ENCODE measurements at places on chromosomes 1 and 21.

DNA sequence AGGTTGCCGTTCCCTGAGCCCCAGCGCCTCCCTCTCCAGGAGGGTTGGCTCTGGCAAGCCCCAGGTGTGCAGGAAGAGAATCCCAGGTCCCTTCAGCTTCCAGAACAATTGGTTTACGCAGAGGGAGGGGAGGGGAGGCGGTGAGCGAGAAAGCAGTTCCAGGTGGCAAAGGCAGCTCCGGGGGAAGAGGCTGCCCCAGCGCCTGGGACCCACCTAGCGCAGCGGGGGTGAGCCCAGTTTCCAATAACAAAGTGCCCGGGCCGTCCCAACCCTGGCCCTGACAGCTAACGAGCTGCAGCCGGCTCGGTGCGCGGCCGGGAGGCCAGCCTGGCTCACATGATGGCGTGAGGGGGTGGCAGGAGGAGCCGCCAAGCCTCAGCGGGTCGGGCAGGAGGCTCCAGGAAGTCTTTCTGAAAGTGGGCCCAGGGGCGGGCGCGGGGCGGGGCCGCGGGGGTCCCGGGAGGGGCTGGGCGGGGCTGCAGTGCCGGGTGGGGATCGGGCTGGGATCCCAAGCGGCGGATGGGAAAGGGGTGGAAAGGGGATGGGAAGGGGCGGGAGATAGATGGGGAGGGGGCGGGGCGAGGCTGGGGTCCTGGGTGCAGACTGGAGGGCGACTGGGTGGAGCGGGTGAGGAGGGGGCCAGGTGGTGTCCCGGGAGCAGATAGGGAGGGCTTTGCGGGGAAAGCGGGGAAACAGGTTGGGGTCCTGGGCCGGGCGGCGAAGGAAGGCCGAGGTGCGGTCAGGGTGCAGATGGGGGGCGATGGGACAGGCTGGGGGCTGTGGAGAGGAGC is 22.8 kb downstream of the DHRS3 start:
- no peak for DNase-seq

DNA sequence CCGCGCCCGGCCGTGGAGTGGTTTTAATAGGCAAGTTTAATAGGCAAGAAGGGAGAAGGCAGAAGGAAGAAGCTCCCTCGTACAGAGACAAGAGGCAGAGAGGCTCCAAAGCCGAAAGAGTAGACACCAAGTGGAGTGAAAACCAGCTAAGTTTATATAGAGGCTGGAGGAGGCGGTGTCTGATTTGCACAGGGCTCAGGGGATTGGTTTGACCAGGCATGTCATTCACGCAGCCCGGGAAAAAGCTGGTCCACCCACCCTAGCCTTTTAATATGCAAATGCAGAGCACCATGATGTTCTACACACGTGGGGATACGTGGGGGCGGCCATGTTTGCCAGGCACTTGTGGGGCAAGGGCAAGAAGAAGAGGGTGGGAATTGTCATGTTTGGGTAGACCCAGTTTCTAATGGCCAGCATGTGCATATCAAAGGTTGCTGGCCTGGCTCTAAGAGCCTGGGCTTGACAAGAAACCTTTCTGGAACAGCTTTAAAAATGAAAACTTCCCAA is 18.0 kb upstream of the SOD1 start:
- DNase-seq = no peak

DNA sequence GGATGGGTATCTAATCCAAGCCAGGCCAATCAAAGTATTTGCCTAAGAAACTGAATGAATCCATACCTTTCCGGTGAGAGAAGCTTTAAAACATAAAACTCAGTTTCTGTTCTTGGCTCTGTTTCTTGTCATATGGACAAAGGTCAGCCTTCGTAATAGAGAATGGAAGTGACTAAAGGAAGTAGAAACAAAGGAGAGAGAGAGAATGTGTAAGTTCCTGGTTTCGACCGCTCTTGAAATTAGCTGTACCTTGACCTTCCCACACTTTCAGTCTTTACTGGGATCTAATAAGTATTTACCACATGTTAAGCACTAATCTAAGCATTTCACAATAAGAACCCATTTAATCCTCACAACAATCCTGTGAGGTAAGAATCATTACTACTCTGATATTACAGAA is 19.6 kb upstream of the CLCA4 start:
- DNase-seq = no peak

DNA sequence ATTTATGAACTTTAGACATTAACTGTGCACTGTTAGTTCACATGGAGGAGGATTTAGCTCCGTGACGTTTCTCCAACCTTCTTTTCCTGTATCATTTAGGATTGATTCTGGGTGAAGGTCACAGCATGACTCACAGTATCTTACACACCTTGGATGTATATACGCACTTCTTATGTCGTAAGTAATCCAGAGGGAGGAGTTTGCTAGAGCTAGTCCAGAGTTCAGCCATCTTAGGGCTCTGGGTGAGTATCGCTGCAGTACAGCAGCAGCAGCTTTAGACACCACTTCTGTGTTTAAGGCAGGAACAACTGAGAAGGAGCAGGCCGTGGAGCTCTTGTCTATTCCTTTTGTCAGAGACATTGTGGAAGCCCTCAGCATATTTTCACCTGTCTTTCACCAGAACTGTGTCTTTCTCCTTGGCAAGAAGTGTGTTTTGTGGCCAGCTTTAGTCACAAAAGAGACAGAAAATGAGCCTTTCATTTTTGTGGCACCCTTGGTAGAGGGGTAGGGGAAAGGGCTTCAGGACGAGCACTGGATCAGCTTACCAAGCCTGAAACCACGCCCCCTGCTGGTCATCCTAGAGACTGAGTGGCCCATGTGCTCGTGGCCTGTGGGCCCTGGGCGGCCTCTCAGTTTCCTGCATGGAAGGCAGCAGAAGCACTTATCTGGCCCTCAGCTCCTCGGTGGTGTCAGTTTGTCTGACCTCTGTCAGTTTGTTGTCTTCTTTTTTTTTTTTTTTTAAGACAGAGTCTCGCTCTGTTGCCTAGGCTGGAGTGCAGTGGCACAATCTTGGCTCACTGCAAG is 64.0 kb downstream of the ADARB1 start:
- peak; percentile 52 for DNase-seq

DNA sequence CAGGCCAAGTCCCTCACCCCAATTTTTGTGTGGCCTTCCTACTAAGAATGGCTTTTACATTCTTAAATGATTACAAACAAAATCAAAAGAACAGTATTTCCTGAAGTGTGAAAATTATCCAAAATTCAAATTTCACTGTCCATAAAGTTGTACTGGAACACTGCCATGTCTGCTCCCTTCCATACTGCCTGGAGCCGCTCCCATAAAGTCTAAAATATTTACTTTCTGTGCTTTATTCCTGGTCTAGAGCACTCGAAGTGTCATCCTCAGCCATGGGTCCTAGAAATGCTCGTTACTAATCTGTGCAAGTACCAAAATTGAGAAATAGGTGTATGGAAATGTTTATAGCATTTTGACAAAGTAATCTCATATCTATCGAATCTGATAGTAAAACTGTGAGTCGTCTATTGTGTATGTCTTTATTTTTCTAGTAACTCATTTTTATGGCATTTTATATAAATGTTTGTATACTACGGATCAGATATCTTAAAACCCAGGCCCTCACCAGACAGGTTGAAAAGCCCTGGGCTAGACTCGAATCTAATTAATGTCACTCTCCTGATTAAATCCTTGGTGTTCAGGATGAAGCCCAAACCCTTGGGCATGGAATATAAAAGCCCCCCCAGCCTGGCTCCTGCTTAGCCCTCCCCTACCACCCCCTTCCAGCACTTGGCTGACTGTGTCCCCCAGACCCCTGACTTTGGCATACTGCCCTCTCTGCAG is 4.9 kb downstream of the LBR start:
- DNase-seq = no peak

DNA sequence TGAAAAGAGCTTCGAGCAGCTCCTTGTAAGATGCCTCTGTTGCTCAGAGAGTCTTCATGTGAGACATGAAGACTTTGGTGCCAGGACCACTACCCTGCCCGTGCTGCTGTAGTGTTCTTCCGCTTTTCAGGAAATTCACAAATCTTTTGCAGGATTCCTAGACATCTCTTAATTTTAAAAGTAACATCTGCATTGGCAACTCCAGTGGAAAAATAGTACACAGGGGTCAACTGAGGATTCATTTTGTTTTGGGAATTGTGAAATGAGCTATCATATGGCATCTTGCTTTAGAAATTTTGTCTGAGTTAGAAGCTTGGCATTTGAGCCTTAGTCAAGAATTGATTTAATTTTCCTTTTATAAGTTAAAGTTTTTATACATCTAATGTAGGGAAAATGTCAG is 7.2 kb downstream of the PRDM2 start:
- no peak for DNase-seq

DNA sequence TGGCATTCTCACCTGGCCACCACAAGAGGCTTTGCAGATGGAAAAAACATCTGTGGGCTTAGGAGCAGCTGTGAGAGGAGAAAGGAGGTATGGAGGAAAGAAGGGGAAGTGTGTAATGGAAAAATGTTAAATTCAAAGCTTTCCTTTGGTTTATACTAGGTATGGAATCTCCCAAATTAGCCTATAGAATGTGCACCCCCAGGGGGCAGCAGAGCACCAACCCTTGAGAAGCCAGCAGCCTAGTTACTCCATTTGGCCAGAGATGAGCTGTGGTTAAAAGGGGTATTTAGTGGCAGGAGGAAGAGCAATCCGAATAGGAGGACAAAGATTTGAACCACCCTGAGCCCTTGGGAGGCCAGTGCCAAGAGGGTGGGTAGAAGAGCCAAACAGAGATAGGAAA is 97.5 kb upstream of the CTTNBP2NL start:
- no peak for DNase-seq

GRCh38 chr21:29265690-29266479 is 32.8 kb upstream of the BACH1 start:
- no peak for DNase-seq

- no peak for DNase-seq
Measured at GRCh38 chr1:54888080-54888733, 1.2 kb upstream of the DHCR24 start.

GRCh38 chr1:61930116-61930645 is 187.9 kb downstream of the PATJ start:
- no peak for DNase-seq

DNA sequence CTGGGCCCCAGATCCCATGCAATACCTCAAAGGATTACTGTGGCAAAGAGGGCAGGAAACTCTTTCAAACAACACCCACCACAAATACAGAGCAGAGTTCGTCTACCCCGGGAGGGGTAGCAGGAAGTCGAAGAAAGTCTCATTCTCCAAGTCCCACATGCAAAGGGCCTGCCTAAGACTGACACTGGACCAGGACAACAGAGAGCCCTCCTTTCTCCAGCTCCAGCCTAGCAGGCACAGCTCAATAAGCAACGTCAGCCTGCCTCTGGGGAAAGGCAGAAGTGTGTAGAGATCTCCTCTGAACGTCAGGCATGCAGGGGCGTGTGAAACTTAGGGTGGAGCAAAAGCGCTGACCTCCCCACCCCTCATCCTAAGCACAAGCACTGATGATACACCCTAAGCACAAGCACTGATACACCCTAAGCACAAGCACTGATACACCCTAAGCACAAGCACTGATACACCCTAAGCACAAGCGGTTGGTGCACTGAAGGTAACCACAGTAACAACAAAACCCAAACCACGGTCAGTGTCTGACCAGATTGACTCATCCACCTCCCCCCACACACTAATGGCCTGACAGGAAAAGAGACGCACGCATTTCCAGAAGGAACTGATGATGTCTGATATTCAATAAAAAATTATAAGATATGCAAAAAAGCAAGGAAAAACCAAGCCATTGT is 1.3 kb downstream of the KRTAP12-3 start:
- DNase-seq = no peak

DNA sequence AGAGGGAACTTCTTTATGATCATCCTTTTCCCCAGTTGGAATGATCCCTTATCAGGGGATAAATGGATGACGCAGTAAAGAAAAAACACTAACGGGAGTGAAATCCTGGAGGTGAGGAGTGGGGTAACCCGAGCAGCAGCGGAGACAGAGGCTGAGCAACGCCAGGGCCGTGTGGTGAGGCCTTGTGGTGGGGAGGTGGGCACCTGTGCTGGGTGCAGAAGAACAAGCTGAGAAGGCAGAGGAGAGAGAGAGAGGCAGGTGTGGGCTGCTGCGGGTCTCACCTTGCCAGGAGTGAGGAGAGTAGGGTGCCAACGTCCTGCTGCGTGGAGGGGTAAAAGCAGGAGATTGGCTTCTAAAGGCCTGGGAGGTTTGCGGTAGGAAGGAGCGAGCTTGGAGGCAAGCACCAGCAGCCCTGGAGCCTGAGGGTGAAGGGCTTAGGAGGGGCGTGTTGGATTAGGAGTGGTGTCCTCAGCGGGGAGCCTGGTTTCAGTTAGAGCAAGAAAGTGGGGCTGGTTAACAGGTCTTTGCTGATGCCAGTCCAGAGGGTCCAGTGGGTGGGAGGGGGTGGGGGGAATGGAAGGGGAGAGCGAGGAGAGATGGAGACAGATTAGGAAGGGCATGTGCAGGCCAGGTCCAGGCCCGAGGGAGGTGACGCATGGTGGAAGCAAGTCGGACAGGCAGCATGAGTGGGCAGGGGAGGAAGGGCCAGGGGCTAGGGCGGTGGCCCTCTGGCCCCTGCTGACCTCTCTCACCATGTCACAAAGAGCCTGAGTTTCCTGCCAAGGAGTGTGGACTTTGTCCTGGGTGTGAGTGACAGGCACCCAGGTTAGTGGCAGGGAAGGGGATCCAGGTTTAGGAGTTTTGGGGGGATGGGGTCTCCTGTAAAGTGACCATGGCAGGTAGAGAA is 36.7 kb upstream of the LHX4 start:
- DNase-seq = no peak

GRCh38 chr21:44374601-44375280 is 21.3 kb downstream of the TRPM2 start:
- no peak for DNase-seq

DNA sequence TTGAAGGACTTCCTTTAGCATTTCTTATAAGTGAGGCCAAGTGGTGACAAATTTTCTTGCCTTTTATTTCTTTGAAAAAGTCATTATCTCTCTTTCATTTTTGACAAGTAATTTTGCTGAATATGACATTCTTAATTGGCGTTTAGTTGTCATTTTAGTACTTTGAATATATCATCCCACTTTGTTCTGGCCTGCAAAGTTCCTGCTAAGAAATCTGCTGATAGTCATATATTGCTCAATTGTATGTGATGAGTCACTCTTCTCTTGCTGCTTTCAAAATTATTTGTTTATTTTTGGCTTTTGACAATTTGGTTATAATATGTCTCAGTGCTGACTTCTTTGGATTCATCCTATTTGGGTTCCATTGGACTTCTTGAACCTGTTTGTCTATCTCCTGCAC is 312.6 kb downstream of the DUSP10 start:
- no peak for DNase-seq

- no peak for DNase-seq
Measured at GRCh38 chr1:11462224-11462923, 16.6 kb upstream of the DISP3 start.

Measured in stimulated activated CD8-positive, alpha-beta memory T cell treated with anti-CD3 and anti-CD28 coated beads, Interleukin-7, amount 100 ng/mL, for 24 hours (primary cell).